ENCODE measurements at places on chromosomes 3 and 15.

DNA sequence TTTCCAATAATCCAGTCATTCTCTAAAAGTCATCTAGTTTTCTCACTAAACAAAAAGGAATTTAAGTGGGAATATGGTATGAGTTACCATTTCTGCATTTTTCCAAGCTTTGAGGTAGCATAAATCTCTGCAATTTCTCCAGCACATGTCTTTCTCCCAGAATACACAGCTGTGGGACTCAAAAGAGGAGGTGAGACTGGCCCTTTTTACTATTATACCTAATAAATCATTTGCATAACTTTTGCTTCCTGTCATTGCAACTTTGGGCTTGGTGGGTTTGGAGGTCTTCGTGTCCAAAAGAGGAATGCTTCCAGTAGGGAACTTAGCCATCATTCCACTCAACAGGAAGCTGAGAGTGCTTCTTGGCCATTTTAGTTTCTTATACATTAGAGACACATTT is 94.8 kb downstream of the FMN1 start:
- DNase-seq = peak; percentile 12

DNA sequence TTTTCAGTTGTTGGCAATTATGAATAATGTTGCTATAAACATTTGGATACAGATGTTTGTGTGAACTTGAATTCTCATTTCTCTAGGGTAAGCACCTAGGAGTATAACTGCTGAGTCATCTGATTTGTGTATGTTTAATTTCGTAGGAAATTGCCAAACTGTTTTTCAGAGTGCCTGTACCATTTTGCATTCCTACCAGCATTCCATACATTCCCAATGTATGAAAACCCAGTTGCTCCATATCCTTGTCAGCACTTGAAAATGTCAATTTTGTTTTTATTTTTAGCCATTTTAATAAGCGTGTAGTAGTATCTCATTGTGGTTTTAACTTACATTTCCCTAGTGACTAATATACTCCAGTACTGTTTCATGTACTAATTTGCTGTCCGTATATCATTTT is 98.5 kb upstream of the TSC22D2 start:
- no peak for DNase-seq

GRCh38 chr15:72237029-72237852 is 6.3 kb upstream of the PKM start:
- no peak for DNase-seq

GRCh38 chr3:111956995-111957734 is 21.7 kb upstream of the ABHD10 start:
- no peak for DNase-seq

- no peak for DNase-seq
Measured at GRCh38 chr3:33030802-33031201, 66.1 kb downstream of the GLB1 start.

GRCh38 chr3:64167351-64167750 is 57.9 kb downstream of the PRICKLE2 start:
- no peak for DNase-seq

DNA sequence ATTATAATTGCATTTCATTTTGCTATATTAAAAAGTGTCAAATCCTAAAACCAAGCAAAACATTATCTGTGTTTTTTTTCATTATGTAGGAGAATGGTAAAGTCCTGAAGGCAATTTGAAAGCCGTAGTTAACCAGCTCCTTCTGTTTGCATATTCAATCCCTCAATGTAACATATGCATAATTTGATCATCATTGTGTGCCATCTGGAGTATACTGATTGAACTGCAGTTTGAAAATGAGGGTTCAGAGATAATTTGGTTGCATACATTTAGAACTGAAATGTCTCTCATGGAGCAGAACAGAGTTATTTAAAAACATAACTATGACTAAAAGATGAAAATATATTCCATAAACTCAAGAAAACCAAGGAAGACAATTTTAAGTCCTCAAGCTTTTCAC is 518.6 kb downstream of the GBE1 start:
- peak; percentile 26 for DNase-seq
